Stimulated activated CD8-positive, alpha-beta memory T cell treated with anti-CD3 and anti-CD28 coated beads, Interleukin-4, amount 100 ng/mL, for 48 hours (primary cell): ENCODE measurements at places on chromosomes 2 and 18.

GRCh38 chr2:96176661-96177060 is 31.4 kb upstream of the DUSP2 start:
- no peak for DNase-seq

DNA sequence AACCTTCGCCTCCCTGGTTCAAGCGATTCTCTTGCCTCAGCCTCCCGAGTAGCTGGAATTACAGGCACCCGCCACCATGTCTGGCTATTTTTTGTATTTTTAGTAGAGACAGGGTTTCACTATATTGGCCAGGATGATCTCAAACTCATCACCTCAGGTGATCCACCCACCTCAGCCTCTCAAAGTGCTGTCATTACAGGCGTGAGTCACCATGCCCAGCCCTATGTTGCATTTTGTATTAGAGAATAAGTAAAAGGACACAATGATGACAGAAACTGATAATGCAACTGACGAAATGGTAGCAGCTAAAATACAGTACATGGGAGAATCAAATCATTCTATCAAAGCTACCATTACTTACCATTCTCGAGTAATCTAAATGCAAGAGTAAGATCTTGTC is 276.7 kb downstream of the DSEL start:
- peak; percentile 33 for DNase-seq

DNA sequence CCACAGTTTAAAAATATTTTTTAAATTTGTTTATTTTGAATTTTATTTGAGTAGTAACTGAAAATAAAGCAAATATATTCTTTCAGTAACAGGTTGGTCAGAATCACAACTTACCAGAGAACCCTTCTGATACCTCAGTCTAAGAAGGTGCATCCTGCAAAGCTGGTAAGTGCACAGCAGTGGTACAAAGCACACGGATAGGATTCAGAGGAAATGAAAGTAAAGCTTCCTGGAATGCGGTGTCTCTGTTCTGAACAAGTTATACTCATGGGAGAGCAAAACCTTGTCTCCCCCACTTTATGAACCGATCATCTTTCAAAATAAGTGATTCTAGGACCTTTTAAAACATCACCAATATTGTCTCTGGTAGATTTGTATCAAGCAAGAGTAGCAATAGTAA is 398.3 kb downstream of the TMX3 start:
- DNase-seq, result no peak

- DNase-seq, result peak; percentile 76
Observed at GRCh38 chr2:70553584-70554337, at the start of gene TGFA. TSS of gene TGFA (minus strand) at chr2:70553826. CDS start at chr2:70553767, 59 bp downstream.

GRCh38 chr2:212970132-212970531 is 181.3 kb downstream of the IKZF2 start:
- no peak for DNase-seq

DNA sequence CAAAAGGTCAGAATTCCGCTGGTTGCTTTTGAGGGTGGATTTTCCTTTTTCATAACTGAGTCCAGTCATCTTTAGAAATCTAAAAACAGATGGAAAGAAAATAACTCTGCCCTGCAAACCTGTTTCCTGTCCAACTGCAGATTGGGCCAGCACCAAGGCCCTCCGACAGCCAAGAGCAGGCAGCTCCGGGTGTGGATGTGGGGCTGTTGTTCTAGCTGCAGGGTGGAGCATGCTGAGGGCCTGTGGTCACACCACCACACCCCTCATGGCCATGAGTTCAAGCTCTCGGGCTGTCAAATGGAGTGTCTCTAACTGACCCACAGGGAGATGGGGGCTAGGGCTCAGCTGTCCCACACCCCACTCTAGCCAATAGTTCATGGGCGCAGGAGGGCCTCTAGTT is 69.3 kb upstream of the BZW1 start:
- DNase-seq, result no peak

GRCh38 chr2:66334237-66335029 is 100.5 kb upstream of the MEIS1 start:
- no peak for DNase-seq

- DNase-seq, result no peak
Observed at GRCh38 chr2:33015421-33016142, 68.8 kb downstream of the LTBP1 start.

DNA sequence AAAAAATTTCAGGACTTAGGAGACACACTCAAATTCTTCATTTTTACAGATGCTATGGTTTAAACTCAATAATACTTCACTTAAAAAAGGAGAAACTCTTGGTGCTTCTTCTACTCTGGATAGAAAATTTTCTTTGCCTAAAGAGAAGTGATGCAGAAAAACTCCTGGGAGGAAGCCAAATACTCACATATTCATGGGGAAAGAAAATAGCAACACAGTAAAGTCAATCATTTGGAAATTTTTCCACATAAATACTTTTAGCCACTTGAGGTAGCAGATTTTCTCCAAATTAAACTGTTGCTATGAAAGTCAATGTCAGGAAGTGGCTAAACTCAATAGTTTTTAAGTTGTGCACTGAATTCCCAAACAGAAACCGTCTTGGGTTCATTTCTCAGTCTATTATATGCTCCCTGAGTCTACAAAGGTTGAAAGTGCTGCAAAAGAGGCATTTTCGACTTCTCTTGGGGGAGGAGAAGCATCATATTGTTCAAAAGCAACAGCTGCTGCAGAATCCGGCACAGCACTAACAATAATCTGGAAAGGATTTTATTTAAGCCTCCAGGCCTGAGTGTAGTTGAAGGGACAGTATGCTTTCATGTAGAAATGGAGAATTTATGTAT is 81.1 kb downstream of the UPP2 start:
- DNase-seq, result no peak

DNA sequence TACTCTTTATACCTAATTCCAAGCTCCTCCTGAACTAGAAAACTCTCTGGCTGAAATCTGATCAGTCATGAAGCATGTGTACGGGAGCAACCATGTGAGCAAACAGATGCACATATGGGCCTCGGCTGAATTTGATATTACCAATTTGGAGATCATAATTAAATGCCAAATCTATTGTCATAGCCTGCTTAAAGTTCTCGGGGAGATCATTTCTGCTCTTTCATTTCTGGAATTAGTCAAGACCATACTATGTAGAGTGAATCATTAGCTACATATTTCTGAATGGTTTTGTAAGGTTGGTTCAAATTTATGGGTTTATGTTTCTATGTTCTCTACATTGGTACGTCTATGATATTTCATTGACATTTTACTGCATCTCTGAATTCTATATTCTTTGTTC is 205.5 kb downstream of the UBE2E3 start:
- DNase-seq, result no peak

DNA sequence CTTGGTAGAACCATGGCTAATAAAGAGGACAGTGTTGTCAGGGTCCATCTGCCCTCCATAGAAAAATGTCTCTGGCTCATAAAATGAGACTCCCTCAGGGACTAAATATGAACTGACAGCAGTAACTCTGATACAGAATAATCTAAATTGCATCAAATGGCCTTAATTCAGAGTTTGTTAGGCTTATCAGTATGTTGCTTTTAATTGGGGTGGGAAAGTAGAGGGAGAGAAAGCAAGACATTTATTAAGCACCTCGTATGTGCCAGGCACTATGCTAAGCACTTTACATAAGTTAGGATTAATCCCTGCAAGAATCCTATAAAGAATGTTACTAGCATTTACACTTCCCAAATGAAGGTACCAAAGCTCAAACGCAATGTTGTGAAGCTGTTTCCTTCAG is 115.2 kb downstream of the MMADHC start:
- no peak for DNase-seq

DNA sequence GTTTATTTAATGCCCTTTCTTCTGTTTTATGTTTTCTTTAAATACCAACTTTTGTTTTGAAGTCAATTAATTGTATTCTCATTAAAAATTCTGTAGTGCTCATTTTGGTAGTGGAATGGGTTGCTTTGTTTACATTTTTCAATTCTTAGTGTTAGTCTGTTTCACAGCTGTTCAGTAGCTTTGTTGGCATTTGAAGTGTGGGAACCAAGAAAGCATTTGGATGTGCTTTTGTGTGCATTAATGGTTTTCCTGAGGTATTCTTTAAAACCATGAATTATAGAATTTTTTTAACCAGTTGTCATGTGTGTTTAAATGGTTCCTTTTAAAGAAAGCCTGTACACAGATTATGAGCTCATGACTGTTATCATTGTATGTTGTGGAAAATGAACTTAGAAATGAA is 19.7 kb downstream of the MIB1 start:
- no peak for DNase-seq

GRCh38 chr2:105781274-105781978 is 36.7 kb downstream of the NCK2 start:
- DNase-seq, result peak; percentile 24

GRCh38 chr18:31965316-31965970 is 22.5 kb upstream of the TRAPPC8 start:
- no peak for DNase-seq

DNA sequence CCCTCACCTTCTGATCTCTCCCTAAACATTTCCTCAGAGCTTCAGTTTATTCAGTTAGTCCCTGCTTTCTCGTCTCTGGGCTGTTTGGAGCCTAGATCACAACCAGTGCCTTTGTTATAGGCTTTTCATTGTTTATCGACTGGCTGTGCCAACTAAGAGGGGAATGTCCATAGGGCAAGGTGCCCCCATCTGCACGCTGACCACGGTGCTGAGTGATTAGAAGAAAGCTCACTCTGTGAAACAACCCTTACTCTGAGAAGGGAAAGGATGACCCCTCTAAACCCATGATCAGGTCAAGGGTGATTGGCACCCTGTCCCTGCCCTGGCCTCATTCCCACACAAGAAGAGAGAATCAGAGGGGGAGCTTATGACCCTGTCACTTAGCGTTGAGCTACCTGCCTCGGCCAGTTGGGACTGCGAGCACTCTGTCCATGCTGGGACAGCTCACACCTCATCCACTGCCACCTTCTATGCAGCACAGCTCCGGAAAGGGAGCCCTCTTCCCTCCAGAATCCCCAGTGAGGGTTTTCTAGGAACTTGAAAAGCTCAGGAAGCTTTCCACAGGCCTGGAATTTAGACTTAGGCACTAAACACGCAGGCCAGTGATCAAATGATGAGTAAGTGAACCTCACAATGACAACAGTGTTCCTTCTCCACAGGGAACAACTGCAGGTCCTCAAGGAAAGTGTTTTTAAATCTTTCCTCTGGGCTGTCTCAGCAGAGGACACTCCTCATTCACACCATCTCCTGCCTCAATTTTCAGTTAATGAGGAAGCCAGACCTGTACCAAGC is 2.3 kb upstream of the ACTG2 start:
- no peak for DNase-seq
